Stimulated activated CD8-positive, alpha-beta memory T cell treated with anti-CD3 and anti-CD28 coated beads, Interleukin-12 subunit alpha, Interleukin-12 subunit beta, amount 100 ng/mL, for 4 hours (primary cell): ENCODE measurements at places on chromosomes 4 and X.

GRCh38 chr4:9903317-9903716 lies 118.0 kb downstream of the SLC2A9 start:
- DNase-seq = no peak

DNA sequence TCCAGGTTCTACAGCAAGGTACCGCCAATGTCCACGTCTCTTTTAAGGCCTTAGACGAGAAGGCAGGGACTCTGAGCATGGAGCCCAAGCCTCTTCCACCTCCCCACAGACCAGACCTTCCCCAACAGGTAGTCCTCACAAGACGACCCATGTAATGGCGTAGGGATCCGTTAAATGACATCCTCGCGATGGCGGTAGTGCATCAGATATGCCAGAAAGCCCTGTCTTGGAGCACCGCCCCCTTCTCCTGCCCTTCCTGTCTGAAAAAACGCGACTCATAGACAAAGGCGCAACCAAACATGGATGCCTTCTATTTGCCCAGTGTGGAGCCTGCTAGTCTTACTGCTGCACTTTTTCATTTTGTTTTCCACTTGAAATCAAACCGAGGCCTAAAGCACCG lies 185.4 kb downstream of the OR13H1 start:
- DNase-seq = peak; percentile 55

DNA sequence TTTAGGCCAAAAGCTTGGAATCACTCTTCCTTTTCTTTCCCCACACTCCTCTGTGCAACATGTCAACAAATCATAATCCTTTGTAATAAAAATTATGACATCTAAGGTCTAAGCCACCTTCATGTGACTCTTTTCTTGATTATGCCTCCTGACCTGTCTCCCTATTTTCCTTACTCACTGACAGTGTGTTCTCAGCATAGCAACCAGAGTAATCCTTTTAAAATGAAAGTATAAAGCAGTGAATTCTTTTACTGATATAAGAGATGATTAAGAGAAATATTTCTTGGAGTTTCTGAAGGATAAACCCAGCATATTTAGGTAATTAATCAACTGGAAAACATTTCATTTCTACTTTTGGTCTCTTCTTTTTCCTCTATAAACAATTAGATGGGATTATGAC lies 44.7 kb downstream of the USO1 start:
- DNase-seq = no peak

DNA sequence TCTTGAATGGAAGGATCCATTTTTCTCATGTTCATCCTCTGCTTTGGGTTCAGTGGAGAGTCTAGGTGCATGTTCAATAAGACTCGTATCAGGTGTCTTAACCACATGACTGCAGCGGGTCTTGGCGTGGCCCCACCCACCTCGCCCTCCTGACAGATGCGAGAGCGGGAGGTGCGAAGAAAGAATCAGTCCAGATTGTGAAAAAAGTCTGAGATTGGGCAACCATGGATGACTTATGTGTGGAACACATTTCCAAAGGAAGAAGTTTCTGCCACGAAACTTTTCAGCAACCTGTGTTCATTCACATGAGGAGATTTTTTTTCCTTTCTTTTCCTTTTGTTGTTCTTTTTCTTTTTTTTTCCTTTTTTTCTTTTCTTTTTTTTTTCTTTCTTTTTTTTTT lies 66.8 kb downstream of the NSD2 start:
- DNase-seq = no peak

DNA sequence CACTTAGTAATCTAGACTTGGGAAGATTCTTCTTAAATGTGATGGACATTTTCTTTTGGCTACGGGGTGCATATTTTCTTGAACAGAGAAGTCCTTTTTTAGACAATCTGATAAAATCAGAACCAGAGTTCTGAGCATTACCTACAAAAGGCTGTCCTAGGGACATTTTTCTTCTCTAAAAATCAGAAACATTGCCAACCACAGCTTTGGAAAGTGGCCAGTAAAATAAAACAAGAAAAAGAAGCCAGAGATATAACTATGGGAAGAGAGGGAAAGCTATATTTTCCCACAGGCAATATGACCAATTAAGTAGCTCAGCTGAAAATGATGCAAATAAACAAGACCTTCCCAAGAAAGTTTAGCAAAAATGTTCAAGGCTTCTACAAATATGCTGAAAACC lies 55.9 kb downstream of the MXRA5 start:
- DNase-seq = no peak

DNA sequence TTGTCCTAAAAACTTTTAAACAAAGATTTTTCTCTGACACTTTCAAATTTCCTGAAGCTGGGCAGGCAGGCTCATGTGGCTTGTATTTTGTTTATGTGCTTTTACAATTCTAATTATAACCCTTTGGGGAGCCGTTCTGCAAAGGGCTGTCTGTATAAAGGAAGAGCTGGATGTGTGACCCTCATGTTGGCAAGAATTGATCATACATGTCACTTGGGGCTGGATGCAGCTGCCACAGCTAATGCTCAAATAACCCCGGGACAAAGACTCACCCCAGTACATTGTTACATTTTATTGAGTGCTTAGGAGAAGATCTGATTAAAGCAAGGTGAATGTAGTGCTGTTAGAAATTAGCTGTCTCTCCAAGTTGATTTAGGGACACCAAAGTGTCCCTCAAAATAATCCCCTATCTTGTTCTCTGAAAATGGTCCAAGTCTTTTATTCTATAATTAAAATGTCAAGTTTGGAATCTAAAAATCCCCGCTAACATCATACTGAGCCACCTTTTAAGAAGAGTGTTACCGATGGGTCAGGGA lies 13.0 kb upstream of the DAPP1 start:
- no peak for DNase-seq

- DNase-seq = no peak
These were observed 268.1 kb downstream of the FBXW7 start for GRCh38 chr4:152267811-152268210.

- no peak for DNase-seq
These were observed 79.7 kb downstream of the CPE start for GRCh38 chr4:165458471-165458870.

- no peak for DNase-seq
These were observed 88.8 kb downstream of the MAMLD1 start for GRCh38 chrX:150451953-150452352.

- no peak for DNase-seq
These were observed 756.9 kb downstream of the FAT4 start for GRCh38 chr4:126071346-126072333.

- DNase-seq = no peak
These were observed 850.4 kb upstream of the AADAT start for GRCh38 chr4:170940043-170940724.

DNA sequence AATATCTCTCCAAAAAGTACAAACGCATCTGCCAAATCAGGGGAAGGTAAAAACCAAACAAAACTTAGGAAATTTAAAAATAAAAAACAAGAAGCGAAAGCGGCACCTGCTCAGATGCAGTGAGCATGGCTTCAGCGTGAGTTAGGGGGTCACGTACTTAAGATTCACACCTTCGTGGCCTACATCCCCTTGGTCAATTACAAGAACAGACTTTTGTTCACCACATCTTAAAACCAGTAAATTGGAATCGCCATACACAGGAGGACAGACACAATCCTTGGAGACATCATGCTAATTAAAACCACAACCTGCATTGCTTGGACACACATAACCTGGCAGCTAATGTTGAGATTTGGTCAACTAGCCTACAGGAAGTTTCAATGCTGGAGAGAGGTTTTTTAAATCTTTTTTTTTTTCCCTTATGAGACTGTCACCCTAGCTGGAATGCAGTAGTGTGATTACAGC lies 12.5 kb upstream of the SEL1L3 start:
- no peak for DNase-seq

- DNase-seq = no peak
These were observed 591.7 kb downstream of the CCSER1 start for GRCh38 chr4:90718931-90719330.

- no peak for DNase-seq
These were observed 90.7 kb downstream of the CLDN22 start for GRCh38 chr4:183229397-183229796.

- no peak for DNase-seq
These were observed 983.7 kb downstream of the STIM2 start for GRCh38 chr4:27844376-27844775.

DNA sequence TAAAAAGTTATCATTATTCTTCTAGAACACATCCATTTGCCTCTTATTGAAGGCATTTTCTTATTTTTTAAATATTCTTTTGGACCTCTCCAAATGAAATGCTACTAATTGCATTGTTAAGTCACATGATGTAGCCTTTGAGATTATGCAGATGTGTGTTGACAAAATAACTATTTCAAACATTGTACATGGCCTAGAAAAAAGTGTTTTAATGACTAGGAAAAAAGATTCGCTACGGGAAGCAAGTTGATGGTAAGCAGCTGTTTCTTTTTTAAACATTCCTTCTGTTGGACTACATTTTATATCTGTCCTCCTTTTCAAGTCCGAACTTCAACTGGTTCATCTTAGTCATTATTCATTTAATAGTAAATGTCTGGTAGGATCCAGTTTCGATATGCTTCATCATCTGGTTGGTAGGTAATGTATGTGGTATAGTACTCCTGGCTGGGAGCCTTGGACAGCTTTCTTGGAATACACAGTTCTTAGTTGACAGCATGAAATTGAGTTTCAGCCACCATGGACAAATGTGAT lies 34.3 kb upstream of the GUCY1A1 start:
- DNase-seq = no peak

GRCh38 chrX:77118686-77119085 lies 328.5 kb upstream of the FGF16 start:
- DNase-seq = no peak

GRCh38 chr4:130825284-130825683 lies 1729.3 kb downstream of the C4orf33 start:
- no peak for DNase-seq

DNA sequence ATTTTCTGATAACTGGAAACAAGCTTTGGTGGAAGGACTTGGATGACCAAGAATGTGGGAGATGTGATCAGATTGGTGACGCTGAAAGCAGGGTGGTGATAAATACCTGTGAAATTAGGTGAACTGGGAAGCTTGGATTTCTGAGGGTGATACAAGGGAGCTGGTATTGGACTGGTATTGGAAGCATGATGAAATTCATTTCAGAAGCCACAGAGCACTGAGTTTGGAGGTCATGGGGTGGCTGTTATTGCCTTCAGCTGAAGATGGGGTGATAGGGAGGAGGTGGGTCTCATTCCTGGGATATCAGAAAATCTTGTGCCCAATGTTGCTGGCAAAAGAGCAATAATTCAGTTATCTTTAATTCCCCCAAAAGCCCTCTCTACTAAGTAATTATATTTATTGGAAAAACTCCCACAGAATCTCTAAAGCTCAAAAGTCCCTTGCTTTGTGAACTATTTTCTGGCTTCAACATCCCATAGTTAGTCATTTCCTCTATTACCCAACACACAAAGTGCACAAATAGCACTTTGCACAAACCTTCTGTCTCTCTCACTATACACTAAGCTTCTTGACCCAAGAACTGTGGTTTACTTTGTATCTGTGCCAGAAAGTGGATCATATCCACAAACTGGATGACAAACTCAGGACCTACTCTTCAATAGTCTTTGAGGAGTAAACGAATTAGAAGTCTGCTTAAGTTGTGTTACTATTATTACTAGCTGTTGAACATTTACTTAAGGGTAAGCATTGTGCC lies 23.1 kb upstream of the CAMK2D start:
- DNase-seq = no peak

GRCh38 chr4:99633772-99634171 lies 23.9 kb downstream of the C4orf54 start:
- no peak for DNase-seq

DNA sequence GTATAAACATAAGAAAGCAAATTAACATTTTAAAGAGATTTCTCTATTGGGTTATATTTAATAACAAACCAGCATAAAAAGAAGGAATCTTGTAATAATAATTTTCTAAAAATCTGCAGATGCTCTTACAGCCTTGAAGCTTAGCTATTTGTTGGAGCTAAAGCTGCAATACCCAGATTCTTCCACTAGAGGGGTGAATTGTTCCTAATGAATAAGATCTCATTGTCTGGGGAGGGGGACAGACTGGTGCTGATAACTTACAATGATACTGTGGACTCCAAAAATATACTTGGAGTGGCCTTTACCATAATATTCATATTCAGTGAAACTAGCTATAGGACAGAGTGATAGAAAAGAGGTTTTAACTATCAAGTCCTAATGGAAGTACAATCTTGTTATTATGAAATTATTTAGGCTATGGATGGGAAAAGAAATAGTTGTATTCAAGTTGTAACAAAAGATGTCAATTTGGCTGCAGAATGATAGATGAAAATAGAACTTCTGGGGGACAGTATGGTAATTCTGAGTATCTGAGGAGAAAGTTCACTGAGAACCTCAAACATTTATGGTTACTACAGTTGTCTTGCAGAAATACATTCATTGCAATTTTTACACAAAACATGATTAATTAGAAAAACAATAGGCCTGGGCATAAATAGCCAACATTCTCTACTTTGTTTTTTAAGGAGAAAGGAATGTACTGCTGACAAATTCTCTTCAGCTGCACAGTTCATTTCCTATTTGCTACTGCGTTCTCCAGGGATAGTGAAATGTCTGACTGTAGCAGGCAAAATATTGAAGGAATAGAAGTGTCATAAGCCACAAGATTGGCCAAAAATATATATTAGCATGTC lies 443.3 kb downstream of the GBA3 start:
- DNase-seq = no peak

DNA sequence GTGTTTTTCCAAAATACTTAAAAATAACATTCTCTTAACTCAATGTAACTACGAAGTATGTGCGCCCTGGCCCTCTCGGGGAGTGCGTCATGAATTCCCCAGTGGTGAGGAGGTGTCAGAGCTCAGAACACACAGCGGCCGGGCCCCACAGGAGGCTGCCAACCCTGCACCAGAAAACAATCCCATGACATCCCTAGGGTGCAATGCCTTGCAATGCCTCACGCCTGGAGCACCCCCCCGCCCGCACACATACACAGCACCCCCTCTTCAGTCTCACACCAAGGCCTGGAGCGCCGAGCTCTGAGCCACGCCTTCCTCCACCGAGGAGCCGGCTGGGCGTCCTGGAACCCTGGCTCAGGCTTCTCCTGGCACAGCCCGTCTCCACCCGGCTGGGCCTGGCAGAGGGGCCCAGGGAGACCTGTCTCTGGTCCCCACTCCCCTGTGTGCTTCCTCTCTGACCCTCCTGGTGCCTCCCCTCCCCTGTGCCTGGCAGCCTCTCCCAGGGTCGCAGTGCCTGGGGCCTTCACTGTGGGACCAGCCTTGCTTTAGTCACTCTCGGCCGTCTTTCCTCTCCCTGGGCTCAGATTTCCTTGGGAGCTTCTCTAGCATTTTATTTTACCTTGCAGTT lies 108.2 kb upstream of the ADRA2C start:
- no peak for DNase-seq

DNA sequence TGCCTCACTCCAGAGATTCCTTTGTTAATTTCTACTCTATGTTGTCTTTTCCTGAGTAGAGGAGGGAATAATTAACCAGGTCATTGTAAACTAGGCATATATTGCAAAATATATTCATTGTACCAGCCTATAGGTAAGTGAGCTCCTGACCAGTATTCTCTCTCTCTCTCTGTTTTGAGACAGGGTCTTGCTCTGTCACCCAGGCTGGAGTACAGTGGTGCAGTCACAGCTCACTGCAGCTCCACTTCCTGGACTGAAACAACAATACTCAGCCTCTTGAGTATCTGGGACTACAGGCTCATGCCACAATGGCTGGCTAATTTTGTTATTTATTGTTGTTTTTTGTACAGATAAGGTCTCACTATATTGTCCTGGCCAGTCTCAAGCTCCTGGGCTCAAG lies 198.3 kb downstream of the ARAP2 start:
- DNase-seq = no peak
